WTC11 (cell line): ENCODE measurements at places on chromosomes 7 and 10. TPM values are rescaled to one million over a fixed set of nuclear protein-coding genes. Genes with fewer than 3 reads are reported as not detected.

DNA sequence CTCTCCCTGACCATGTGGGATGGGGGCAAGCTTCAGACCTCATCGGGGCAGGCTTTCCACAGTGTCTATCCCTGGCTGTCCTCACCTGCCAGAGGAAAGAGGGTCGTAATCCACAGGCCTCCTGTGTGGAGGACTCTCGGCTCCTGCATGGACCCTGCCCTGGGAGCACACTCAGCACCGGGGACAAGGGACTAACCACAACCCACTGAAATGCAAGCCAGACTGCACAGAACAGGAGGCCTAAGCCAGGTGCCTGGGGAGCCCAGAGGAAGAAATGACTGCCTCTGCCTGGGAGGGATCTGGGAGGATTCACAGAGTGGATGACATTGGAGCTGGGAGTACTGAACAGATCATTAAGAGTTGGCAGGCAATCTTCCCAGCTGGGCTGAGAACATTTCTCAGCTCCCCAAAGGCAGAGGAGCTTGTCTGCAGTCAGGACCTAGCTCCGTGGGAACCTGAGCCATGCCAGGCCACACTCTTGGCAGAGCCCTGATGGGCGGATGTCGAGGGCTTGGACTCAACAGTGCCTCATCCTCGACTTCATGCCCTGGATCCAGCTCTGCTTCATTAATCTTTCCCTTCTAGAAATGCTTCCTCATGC, 213.4 kb downstream of the USP6NL start:
- H3K27ac ChIP-seq = no peak overlapping the region
- H3K4me1 ChIP-seq = peaks cover 11% of the 10 kb centered on the region; the same call in 1 of the 2 replicates
- H3K4me3 ChIP-seq = no peak overlapping the region
- no peaks in the 10 kb centered on the region for H3K27me3 ChIP-seq
- no peak for DNase-seq
- H3K36me3 ChIP-seq = no peaks in the 10 kb centered on the region

DNA sequence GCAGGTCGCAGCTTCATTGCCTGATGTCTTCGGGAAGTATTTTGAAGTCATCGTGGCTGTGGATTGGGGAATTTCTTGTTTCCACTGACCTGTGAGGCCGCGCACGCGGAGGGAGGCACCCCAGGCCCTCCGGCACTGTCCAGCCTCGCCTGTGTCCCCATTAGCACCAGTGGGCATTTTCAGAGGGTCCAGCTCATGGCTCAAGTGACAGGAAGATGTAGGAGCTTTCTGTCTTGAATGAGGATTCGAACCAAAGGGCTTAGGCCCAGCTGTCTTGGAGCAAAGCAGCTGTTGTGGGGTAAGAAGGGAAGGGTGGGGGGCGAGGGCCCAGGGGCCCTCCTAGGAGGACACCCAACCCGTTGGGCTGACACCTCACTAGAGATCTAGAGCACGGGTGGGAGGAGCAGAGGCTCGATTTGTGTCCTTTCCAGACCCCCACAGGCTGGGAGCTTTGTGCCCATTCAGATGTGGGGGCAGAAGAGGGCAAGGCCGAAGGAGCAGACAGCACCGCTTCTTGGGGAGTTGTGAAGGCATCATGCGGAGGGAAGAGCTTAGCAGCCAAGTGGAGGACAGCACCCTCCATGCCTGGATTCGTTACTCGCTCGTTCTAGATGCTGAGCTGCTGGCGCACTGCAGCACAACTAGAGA, 914 bp downstream of the ZNF37A start:
- peaks cover 9% of the 10 kb centered on the region for H3K4me1 ChIP-seq
- peaks cover 65% of the 10 kb centered on the region for H3K36me3 ChIP-seq
- DNase-seq = no peak
- H3K4me3 ChIP-seq = peak overlapping the region; percentile 67
- no peak overlapping the region for H3K27ac ChIP-seq

DNA sequence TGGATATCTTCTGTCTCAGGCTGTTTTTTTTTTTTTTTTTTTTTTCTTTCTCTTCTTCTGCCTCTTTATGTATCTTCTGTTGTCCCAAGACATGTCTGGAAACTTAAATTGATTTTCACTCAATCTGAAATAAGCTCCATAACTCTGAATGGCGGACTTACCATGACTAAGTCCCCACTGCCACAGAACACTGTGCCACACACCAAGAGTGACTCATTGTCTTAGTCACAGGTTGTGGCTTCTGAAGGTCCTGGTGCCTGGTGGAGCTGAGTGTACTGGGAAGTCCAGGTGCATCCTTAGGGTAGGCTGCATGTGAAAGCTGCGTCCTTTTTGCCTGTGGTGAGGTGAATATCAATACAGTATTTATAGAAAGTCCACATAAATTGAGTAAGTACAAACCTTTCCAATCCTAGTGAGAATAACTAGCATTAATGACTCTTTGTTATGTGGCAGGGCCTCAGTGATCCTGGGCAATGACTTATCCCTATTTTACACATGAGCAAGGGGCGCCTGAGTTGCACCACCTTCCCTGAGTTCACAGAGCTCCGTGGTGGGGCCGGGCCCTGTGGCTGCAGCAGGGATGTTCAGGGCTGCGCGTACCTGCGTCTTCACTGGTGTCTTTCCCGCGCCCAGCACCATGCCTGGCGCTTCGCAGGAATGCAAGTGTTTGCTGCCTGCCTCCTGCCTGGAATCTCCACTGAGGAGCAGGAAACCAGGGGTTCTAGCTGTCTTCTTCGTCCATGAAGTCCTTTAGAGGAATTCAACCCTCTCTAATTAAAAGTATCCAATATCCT, 4.3 kb downstream of the PFKP start:
- peaks cover 60% of the 10 kb centered on the region for H3K4me1 ChIP-seq
- peaks cover 39% of the 10 kb centered on the region for H3K36me3 ChIP-seq
- DNase-seq = no peak
- no peak overlapping the region; the same call in 1 of the 2 replicates for H3K27ac ChIP-seq
- no peak overlapping the region for H3K4me3 ChIP-seq

- no peak for DNase-seq
- no peak overlapping the region for H3K4me3 ChIP-seq
- H3K27ac ChIP-seq = no peak overlapping the region
- no peaks in the 10 kb centered on the region for H3K27me3 ChIP-seq
Observed at GRCh38 chr10:72344932-72345331, 9.8 kb downstream of the DNAJB12 start.

GRCh38 chr7:6479067-6479466, 31.3 kb upstream of the DAGLB start:
- no peaks in the 10 kb centered on the region for H3K27me3 ChIP-seq
- H3K4me3 ChIP-seq = no peak overlapping the region
- peaks cover 35% of the 10 kb centered on the region for H3K4me1 ChIP-seq
- H3K27ac ChIP-seq = peak overlapping the region; percentile 53; the same call in 1 of the 2 replicates
- DNase-seq = no peak

- peaks cover 43% of the 10 kb centered on the region for H3K36me3 ChIP-seq
- H3K27ac ChIP-seq = no peak overlapping the region
- H3K4me1 ChIP-seq = peaks cover 34% of the 10 kb centered on the region
- peaks cover 6% of the 10 kb centered on the region; the same call in 1 of the 2 replicates for H3K27me3 ChIP-seq
Observed at GRCh38 chr7:152035817-152036216, 10.3 kb downstream of the GALNT11 start.

DNA sequence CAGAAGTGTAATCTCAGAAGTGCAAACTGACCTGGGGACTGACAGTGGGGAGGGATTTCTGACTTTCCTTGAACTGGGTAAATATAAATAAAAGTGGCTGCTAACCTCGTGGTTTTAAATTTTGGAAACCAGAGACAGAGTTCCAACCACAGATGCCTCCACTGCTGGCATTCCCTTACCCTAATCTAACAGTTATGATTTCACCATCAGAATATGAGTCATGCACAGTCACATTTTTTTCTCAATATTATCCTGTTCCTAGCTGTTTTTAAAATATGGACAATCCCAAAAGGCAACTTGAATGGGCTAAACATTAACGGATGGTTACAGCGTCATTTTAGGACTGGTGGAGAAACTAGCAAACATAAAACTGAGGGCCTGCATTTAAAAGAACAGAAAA, 264.3 kb upstream of the INHBA start:
- no peak overlapping the region for H3K27ac ChIP-seq
- peaks cover 35% of the 10 kb centered on the region for H3K36me3 ChIP-seq
- DNase-seq = no peak
- H3K4me3 ChIP-seq = no peak overlapping the region

DNA sequence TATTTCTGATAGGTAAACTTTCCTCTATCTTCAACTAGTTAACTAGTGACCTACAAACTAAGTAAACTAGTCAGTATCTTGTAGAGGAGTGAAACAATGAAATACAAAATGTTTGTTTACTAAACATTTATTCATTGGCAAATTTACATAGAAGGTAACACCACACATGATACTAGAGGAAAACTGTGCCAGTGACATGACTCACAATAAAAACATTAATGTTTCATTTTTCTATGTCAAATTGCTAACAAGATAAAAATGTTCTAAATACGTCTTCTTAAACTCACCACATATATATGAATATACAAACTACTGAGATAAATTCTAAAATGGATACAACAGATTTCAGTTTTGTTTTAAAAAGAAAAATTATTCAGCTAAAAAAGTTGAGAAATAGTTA, 471.3 kb downstream of the PARD3 start:
- no peak for DNase-seq
- no peaks in the 10 kb centered on the region for H3K27me3 ChIP-seq
- no peak overlapping the region for H3K27ac ChIP-seq
- H3K4me3 ChIP-seq = no peak overlapping the region

GRCh38 chr10:57743711-57744110, 524.0 kb downstream of the IPMK start:
- H3K4me3 ChIP-seq = no peak overlapping the region
- no peak for DNase-seq
- H3K36me3 ChIP-seq = no peaks in the 10 kb centered on the region; the same call in 1 of the 2 replicates
- no peaks in the 10 kb centered on the region for H3K27me3 ChIP-seq
- peaks cover 12% of the 10 kb centered on the region for H3K4me1 ChIP-seq
- no peak overlapping the region for H3K27ac ChIP-seq

GRCh38 chr7:139646566-139646965, 123.1 kb downstream of the CLEC2L start:
- DNase-seq = no peak
- no peaks in the 10 kb centered on the region for H3K27me3 ChIP-seq
- no peaks in the 10 kb centered on the region for H3K36me3 ChIP-seq
- H3K27ac ChIP-seq = no peak overlapping the region
- peaks cover 33% of the 10 kb centered on the region for H3K4me1 ChIP-seq
- no peak overlapping the region for H3K4me3 ChIP-seq

DNA sequence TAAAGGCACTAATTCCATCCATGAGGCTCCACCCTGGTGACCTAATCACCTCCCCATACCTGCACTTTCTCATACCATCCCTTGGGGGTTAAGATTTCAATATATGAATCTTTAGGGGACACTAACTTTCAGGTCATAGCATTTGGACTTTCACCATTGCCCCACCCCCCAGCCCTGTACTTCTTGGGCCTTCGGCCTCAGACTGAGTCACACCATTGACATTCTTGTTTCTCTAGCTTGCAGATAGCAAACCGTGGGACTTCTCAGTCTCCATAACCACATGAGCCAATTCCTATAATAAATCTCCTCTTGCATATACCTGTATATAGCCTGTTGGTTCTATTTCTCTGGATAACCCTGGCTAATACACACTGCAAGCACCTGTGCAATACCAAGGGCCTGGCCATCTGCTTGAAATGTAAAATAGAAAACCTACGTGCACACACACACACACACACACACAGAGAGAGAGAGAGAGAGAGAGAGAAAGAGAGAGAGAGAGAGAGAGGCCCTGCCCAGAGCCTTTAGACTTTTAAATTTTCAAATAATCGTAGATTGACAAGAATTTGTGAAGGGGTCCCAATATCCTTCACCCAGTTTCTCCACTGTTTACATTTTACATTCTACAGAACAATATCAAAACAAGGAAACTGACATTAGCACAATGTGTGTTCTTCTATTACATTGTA, 25.3 kb downstream of the ANXA8 start:
- no peaks in the 10 kb centered on the region for H3K36me3 ChIP-seq
- no peak overlapping the region for H3K4me3 ChIP-seq
- no peak for DNase-seq

DNA sequence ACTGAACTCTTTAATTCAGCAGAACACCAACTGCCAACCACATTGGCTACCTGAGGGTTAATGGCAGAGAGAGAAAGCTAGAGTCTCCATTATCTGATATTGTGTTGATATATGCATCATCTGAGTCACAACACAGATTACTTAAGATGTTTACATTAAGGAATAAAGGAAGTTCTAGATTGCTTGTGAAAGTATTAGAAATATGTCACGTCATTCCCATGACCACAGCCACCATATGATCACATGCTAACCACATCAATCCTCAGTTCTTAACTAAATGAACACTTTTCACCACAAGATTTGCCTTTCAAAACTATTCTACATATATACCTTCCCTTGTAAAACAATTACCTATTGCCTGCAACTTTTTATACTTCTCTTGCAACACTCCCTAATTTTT, 337.9 kb downstream of the FGFR2 start:
- H3K27me3 ChIP-seq = peaks cover 10% of the 10 kb centered on the region
- H3K27ac ChIP-seq = no peak overlapping the region
- no peak overlapping the region for H3K4me3 ChIP-seq

DNA sequence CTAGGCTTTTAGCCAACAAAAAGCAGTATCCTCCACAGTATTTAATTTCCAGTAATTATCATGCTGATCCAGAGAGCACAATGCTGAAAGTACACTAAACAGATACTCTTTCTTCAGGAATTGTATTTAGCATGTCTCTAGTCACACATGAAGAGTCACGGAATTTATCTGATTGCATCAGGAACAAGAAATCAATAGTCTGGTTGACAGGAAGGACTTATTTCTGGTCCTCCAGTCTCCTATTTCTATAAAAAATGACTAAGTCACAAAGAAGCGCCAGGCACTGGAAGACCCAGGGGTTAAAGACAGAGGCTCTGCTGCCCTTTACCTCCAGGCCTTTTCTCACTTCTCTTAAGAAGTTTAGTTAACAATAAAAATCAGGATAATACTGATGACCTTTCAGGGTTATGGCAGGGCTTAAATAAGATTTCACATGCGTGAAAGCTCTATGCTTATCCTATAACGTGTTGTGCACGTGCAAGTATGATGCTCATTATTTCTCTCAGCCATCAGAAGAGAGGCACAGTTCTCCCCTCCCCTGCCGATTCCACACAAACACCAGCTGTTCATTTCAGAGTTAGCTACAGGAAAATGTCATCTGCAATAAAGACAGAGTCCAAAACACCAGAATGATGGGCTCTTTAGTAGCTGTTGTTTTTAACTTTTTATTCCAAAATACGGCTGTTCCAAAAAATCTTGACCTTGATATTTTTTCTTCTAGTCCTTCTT, 36.9 kb downstream of the SLC26A4 start:
- no peaks in the 10 kb centered on the region for H3K36me3 ChIP-seq

DNA sequence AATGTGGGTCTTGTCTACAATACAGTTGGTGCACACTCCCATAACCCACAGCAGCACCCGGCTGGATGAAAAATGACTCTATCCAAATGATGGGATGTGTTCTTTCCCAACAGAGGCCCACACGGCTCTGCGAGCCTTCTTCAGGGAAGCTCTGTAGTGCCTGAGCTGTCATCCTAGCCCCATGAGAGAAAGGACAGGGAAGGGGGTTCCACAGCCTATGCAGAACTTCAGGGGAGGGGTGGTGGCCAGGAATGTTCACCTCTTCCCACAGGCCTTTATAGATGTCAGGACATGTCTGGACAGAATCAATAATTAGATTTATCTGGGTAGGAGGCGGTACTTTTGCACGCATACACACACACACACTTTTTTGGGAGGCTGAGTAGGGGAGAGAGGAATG, 109.0 kb downstream of the JCAD start:
- no peak overlapping the region for H3K27ac ChIP-seq
- no peak for DNase-seq
- no peaks in the 10 kb centered on the region for H3K36me3 ChIP-seq
- peaks cover 12% of the 10 kb centered on the region for H3K4me1 ChIP-seq
- no peak overlapping the region for H3K4me3 ChIP-seq

GDI2 gene
- total RNA-seq = 319 to 326 TPM (median 321 TPM) in 3 replicates

IDI2 gene
- total RNA-seq = not detected in 3 replicates

BBS9 gene
- 53.8 to 59.0 TPM (median 56.6 TPM) in 3 replicates for total RNA-seq

SERPINE1 gene
- total RNA-seq = 1.1 to 2.6 TPM (median 2.2 TPM) in 3 replicates

CCL24 gene
- not detected in 3 replicates for total RNA-seq

ASB10 gene
- not detected in 3 replicates for total RNA-seq

OR2F2 gene
- total RNA-seq = not detected in 3 replicates
